ENCODE measurements at places on chromosomes 7 and 10.

DNA sequence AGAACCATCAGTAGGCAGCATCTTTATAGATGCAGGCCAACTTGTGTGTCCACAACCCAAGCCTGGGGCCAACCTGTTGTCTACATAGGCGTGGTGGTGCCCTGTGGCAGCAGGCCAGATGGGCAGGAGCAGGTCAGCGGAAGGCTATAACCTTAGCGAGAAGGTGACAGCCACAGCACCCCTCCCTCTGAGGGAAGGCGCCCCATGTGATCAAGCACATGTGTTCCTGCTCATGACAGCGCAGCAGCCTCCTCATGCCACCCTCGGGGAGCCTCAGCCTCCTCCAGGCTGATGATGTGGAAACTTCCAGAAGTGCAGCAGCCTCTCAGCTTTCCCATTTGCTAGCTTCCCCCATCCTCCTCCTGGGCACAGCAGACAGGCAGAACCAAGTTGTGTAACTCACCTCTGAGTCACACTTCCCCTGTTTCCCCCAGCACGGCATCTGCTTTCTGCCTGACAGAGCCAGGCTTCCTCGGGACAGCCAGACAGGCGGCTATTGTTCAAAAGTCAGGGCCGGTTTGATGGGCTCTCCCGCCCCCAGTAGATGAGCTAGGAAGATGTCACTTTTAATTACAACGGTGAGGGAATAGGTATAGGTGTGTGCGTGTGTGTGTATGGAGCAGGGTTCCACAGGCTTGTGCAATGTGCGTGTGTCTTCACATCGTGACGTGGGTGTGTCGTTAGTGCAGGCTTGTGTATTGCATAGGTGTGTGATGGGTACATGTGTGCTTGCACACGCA lies 312.0 kb upstream of the ZMIZ1 start:
- peak; percentile 73 for DNase-seq

- DNase-seq: no peak
These were observed 862.3 kb upstream of the GHITM start for GRCh38 chr10:83276971-83277370.

DNA sequence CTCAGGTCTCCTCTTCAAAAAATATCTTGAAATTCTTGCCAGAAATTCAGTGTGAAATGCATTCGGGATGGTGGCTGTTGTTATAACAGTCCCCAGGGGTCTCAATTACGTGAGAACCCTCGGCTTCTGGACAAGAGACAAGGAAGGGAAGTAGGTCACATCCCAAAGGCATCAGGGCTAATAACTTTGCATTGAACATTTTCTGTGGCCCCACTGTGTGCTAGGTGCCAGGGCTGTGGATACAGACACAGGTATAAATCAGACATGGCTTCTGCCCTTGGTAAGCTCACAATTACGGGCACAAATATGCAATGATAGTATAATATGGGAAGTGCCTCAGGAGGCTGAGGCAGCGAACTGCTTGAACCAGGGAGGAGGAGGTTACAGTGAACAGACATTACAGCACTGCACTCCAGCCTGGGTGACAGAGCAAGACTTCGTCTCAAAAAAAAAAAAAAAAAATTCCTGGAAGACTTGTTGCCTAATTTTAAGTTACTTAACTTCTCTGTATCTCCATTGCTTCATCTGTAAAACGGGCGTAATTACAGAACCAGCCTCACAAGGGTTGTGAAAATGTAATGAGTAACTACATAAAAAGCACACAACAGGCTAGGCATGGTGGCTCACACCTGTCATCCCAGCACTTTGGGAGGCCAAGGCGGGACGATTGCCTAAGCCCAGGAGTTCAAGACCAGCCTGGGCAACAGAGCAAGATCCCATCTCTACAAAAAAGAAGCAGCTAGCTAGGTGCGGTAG lies 2.5 kb upstream of the RHBDD2 start:
- DNase-seq: no peak

DNA sequence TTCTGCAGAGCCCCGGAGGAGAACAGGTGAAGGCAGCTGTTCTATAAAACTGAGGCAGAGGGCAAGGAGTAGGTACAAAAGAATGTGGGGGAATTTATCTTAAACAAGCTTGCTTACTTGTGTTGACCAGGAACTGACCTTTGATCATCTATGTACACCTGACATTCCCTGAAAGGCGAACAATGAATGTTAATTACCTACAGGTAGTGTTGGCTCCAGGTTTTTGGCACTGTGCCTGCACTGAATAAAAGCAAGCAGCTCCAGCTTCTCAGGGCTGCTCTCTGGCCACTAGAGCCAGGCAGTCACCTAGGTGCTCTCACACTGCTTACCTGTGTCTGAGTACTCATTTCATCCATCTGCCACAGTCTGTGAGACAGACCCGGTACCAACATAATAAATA lies 87.0 kb downstream of the RAPGEF5 start:
- DNase-seq: no peak

GRCh38 chr10:101065481-101066145 lies 3.8 kb downstream of the KAZALD1 start:
- no peak for DNase-seq

GRCh38 chr10:133143200-133143533 lies 16.9 kb upstream of the KNDC1 start:
- DNase-seq: no peak

Data from smooth muscle cell of the brain vasculature (primary cell).